Stomach (tissue), 19 donors: ENCODE measurements at places on chromosomes 16 and 17.
A peak's percentile ranks its signal among the peaks of the same experiment; 100 is the strongest.

DNA sequence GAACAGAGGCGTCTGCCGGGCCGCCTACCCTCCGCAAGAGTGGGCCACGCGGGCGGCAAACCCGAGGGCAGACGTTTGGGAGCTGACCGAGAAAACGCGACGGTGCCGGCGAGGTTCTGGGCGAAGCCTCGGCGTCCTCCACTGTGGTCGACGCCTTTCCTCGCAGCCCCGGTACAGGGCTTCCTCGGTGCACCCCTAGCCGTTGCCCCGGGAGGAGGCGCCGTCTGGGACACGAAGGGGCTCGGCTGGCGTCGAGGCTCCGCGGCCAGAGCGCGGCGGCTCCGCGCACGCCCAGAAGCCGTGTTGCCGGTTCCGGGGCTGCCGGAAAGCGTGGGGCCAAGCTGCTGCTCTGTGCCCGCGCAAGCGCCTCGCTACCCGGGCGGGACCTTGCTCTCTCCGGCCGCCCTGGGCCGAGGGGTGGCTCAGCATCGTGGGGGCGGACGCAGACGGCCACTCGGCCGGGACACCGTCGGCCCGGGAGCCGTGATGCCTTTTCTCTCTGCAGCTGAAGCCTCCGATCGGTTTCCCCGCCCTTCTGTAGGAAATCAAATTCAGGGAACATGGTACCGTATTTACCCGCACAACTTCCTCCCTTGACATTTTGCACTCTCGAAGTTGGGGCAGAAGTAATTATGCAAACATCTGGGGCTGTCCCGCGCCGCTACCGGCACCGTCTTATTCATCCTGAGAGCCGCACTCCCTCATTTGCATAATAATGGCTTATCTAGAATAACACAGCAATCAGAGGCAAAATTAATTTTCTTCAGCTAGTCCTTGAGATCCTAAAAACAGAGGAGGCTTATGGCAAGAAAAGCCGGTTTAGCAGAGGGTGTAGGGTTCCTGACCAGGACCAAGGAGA, 7.3 kb upstream of the CBX8 start:
- H3K4me3 ChIP-seq: peak overlapping the region; percentile 35
- peak; percentile 77 for DNase-seq
- peaks cover 50% of the 10 kb centered on the region for H3K4me1 ChIP-seq
- H3K36me3 ChIP-seq: no peaks in the 10 kb centered on the region
- H3K27ac ChIP-seq: no peak overlapping the region
- H3K27me3 ChIP-seq: peaks cover 89% of the 10 kb centered on the region

DNA sequence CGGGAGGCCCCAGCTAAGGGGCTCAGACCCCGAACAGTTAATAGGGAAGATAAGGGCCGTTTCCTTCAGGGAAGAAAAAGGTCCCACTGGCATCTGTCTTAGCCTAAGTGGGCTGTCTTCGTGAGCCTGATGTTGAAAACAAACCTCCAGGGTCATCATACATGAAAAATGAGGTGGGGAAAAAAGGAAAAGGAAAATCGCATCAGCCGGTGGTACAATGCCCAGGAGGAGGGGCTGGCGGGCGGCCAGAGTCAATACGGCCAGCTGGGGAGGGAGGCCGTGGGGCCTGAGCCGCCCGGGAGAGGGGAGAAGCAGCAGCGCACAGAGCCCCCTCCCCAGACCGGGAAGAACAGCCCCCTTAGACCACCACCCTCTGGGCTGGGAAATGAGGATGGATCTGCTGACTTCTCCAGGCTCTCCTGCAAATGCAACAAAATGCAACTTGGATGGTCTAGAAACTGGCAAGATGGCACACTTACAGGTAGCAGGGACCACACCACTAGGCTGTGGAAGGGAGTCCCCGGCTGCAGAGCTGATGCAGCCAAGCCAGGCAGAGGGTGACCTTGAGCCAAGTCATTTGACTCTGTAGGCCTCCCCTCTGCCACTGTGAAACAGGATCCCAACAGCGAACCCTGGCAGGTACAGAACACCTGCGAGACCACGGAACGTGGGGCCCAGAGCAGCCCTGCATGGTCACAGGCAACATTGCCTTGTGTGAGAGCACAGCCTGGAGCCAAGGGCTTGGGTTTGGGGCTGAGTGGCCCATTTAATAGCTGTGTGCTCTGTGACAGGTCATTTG, 448.5 kb downstream of the SOX9 start:
- H3K27ac ChIP-seq: no peak overlapping the region
- H3K4me1 ChIP-seq: peaks cover 11% of the 10 kb centered on the region
- no peak overlapping the region for H3K4me3 ChIP-seq

DNA sequence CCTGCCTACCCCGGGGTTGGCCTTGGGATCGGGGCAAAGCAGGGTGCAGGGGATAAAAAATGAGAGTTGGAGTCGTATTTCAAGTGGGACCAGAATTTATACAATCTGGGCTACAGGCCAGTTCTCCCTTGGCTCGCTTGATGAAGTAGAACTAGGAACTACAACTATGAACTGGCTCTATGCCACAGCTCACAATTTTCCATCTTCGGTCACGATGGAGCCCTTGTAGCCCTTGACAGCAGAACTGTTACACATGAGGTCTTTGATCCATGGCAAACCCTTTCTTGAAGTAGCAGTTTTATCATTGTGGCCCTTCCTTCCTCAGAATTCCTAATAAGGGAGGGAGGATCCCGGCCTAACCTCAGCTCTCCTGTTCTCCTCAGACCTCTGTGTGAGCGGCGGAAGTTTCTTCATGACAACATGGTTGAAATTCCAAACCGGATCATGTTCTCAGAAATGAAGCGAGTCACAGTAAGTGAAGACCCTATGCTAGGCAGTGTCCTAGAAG, 17.1 kb downstream of the LIG3 start:
- no peak overlapping the region for H3K4me3 ChIP-seq
- peak; percentile 94 for DNase-seq
- peaks cover 24% of the 10 kb centered on the region for H3K36me3 ChIP-seq
- H3K27me3 ChIP-seq: no peaks in the 10 kb centered on the region
- peaks cover 43% of the 10 kb centered on the region for H3K4me1 ChIP-seq

DNA sequence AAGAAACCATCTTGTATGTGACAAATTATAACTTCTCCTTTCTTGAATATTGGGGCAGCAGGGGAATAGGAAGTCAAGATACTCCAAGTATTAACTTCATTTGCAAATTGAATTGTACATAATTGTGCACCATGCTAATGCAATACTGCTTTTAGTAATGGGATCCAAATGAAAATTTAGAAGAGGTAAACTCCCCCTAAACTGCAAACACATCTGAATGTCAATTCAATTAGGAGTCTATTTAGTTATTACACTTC, 4.5 kb downstream of the STAT5B start:
- no peaks in the 10 kb centered on the region for H3K36me3 ChIP-seq
- peaks cover 75% of the 10 kb centered on the region for H3K4me1 ChIP-seq
- no peak overlapping the region for H3K4me3 ChIP-seq
- no peaks in the 10 kb centered on the region for H3K27me3 ChIP-seq
